ENCODE measurements at places on chromosomes 3 and 15.

GRCh38 chr3:4752201-4753072 lies 226.8 kb upstream of the BHLHE40 start:
- no peak for DNase-seq

- DNase-seq: no peak
Observed at GRCh38 chr3:13504161-13504831, 24.2 kb downstream of the HDAC11 start.

DNA sequence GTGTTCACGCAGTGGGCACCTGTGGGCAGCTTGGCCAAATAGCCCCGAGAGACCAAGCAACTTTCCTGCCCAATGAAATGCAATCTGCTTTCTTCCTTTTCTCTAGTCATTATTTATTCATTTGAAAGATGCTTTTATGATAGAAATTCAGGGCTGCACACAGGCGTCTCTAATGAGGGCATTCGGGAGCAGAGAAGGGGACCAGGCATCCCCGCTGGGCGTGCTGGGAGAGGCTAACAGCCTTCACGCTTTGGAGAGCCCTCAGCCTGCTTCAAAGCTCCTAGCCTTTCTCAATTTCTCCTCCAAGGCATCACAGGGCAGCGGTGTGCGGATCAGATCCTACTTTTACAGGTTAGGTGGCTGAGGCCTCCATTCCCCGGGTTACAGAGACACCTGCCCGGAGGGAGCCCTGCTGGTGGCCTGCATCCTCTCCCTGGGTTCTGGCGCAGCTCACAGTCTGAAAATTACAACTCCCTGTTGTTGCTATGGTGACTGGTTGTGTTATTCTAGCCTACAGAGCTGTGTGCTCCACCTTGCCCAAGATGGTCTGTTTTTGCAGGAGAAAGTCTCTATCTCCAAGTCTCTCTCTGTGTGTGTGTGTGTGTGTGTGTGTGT lies 21.8 kb upstream of the KLF13 start:
- no peak for DNase-seq

GRCh38 chr3:113783463-113783862 lies 36.6 kb downstream of the ATP6V1A start:
- DNase-seq: no peak

DNA sequence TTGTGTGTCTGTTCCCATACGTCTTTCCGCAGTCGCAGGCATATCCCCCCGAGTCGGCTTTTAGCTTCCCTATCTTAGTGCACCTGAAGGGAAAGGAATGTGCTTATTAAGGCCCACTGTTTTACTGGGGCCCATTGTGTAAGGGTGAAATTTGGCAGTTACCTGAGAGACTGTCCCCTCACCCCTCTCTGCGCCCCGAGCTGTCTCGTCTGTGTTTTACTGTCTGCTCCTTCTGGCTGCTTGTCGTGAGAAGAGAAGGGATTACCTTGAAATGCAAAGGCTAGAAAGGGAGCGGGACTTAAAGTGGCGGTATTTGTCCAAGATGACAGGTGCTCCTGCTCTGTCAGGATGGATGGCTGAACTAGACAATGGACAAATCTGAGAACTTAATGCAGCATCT lies 233.0 kb upstream of the POU1F1 start:
- no peak for DNase-seq

DNA sequence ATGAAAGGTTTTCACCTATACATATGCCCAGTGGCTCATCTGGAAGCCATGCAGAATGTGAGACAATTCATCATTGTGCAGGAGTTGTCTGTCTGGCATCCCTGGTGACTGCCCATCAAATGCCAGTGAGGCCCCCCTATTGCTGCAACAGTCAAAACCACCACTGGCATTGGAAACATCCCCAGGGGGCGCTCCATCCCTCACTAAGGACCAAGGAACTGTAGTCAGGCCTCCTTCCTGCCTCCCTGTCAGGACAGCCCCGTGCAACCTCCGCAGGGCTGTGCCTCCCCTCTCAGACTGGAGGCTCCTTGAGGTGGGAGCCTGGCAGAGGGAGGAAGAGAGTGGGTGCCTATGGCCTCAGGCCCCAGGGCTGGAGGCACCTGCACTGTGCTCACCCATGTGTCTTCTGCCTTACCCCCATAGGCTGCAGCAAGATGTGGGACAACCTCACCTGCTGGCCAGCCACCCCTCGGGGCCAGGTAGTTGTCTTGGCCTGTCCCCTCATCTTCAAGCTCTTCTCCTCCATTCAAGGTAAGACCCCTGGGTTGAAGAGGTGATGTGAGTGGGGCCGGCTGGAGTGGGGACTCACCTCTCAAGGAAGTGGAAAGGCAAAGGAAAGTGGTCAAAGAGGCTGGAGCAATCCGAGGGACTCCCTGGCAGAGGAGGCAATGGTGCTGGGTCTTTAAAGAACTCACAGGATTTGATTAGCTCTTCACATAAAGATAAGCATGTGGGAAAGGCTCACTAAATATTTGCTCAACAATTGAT lies 16.5 kb downstream of the VIPR1 start:
- no peak for DNase-seq

GRCh38 chr15:47246317-47246716 lies 471.0 kb upstream of the SEMA6D start:
- DNase-seq: no peak

GRCh38 chr3:56484525-56485032 lies 16.3 kb upstream of the ERC2 start:
- no peak for DNase-seq

DNA sequence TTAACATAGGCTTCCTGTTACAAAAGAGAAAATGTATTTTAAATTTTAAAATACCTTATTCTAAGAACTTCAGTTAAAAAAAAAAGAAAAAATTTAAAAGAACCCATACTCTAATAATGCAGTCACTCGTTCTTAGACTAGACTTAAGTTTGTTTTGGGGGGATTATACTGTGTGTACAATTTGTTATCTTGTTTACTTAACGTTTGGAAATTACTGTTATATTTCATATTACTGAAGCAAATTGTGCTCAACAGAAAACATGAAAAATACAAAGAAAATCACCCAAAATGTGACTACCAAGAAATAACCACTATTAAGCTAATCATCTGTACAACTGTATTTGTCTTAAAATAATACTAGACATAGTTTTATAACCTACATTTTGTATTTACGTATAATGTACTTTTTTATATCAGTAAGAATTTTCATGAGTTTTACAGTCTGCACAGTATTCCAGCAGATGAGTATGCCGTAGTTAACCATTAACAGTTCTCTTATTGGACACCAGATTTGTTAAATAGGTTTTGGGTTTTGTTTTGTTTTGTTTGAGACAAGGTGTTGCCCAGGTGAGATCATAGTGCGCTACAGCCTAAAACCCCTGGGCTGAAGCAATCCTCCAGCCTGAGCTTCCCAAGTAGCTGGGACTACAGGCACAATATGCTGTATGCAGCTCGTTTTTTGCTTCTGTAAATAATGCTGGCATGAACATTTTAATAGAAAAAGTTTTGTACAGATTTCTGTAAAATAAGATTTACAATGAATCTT lies 88.8 kb upstream of the CHD2 start:
- DNase-seq: no peak

- no peak for DNase-seq
Observed at GRCh38 chr3:172751175-172751704, 714 bp downstream of the ECT2 start.

DNA sequence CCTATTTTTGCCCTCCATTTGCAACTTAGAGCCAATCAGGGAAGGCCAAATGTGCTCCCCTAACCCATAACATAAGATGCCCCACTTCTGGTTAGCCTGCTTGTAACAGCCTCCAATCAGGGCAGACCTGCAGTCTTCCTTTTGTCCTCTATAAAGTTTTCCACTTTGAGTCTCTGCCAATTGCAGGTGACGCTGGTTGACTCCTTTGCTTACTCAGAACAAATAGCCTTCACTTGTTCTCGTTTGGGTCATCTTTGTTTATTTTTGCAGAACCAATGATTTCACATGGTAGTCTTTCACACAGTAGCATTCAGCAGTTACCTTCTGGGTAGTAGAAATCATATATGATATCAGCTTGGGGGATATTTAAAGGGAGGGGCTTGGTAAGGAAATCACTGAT lies 225.6 kb downstream of the MINAR1 start:
- no peak for DNase-seq

DNA sequence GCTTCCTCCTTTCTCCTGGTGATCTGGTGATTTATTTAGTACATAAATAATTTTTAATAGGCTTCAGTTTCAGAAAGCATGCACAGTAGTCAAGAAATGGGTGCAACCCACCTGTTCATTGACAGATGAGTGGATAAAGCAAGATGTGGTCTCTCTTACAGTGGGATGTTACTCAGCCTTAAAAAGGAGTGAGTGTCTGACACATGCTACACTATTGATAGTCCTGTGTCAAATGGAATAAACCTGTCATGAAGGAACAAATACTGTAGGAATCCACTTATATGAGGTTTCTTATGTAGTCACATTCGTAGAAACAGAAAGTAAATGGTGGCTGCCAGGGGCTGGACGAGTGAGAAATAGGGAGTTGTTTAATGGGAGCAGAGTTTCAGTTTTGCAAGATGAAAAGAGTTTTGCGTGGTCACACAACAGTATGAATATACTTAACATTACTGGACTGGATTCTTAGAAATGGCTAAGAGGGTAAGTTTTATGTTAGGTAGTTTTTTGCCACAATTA lies 56.0 kb upstream of the PPARG start:
- DNase-seq: no peak

DNA sequence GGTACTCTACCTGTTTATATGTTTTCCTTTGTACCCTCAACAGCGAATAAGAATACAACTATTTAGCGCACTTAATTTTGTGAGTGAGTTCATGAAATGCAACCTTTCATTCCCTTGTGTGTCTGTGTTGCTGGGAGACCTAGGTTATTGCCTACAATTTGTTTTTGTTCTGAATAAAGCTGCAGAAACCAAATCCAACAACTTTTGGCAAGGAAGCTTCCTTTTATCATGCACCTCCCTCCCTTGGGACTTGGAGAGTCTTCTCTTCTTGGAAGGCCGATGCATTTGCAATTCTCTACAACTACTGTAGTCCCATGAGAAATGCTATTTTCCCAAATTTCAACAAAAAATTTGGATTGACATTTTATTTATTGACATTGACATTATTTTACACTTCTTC lies 1002.4 kb upstream of the CADM2 start:
- no peak for DNase-seq

GRCh38 chr3:61199843-61200242 lies 51.4 kb downstream of the FHIT start:
- DNase-seq: no peak

- no peak for DNase-seq
Observed at GRCh38 chr3:84442533-84442932, 516.3 kb upstream of the CADM2 start.

DNA sequence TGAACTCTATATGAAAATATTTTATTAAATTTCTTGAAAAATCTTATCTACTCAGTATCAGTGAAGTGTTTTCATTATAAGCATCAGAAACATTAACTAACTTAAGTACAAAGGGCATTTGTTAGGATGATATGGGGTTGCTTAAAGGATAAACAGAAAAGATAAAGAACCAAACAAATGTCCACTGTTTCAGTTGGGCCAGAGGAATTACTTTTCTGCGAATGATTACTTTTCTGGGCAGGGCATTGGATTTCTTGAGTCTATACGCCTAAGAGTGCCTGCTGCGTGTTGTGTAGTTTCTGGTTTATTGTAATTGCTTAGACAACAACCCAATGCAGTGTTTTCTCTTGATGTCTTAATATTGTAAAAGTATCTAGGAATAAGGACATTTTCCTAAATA lies 52.8 kb downstream of the NEO1 start:
- no peak for DNase-seq

DNA sequence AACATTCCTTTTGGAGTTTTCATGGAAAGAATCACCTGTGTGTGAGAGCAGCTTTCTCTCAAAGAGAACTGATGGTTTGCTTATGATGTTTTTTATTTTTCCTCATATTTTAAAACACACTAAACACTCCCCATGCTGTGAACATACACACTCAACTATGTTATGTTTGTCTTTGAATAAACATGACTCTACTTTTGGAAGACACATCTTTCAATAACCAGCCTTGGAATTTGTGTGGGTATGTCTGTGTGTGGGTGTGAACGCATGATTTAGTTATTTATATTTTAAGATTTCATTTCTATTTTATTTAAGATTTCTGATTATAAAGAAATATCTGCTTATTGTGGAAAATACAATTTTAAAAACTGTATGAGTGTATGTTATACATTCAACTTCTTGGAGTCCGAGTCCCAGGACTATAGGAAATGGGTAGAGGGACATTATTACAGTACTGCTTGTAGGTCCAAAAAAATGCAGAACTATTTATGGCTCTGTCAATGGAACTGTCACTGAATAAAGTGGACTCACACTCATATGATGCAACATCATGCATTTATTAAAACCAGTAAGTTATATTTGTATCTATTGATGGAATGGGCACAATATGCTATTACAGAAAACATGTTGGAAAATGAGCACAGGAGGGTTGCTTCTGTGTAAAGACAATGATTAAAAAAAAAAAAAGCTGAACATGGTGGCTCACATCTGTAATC lies 43.5 kb downstream of the PDZRN3 start:
- DNase-seq: no peak

- DNase-seq: no peak
Observed at GRCh38 chr3:146250449-146251382, at the start of gene PLSCR4. TSS of gene PLSCR4 (minus strand) at chr3:146251105. CDS start at chr3:146222071, 29,034 bp downstream.

- no peak for DNase-seq
Observed at GRCh38 chr3:7209098-7209497, 348.2 kb downstream of the GRM7 start.

DNA sequence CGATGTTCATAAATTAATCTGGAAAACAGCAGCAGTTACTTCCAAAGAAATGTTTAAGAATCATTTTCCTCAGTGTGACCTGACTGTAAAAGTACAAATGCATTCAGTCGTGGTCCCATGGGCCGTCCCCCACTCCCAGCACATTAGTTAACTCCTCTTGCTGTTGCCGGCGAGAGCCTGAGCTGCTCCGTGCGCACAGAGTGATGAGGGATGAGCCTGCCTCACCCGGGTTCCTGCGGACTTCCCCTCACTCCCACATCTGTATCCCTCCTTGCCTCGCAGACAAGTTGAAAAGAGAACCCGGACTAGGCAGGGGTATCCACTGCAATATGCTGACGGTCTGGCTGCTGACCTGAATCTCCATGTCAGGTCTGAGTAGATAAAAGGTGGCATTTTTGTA lies 861.7 kb upstream of the NR2F2 start:
- DNase-seq: no peak

GRCh38 chr3:71893122-71893521 lies 108.2 kb upstream of the PROK2 start:
- no peak for DNase-seq

Measured in stimulated activated CD8-positive, alpha-beta memory T cell treated with anti-CD3 and anti-CD28 coated beads, Interleukin-2, amount 100 ng/mL, for 1 hour (primary cell).